Activated CD4-positive, alpha-beta T cell treated with anti-CD3 and anti-CD28 coated beads, Interleukin-2, Interleukin-6, amounts not matched to agents 100 ng/mL and 50 ng/mL, durations not matched to agents 16 hours and 8 hours (primary cell): ENCODE measurements at places on chromosomes 13 and 19.

GRCh38 chr19:43594710-43595604 is 977 bp downstream of the IRGQ start:
- DNase-seq, result peak; percentile 78

GRCh38 chr13:22793598-22794134 is 387.1 kb upstream of the SGCG start:
- no peak for DNase-seq

- DNase-seq, result no peak
These were observed 109.0 kb upstream of the SOX1 start for GRCh38 chr13:111957913-111958450.

DNA sequence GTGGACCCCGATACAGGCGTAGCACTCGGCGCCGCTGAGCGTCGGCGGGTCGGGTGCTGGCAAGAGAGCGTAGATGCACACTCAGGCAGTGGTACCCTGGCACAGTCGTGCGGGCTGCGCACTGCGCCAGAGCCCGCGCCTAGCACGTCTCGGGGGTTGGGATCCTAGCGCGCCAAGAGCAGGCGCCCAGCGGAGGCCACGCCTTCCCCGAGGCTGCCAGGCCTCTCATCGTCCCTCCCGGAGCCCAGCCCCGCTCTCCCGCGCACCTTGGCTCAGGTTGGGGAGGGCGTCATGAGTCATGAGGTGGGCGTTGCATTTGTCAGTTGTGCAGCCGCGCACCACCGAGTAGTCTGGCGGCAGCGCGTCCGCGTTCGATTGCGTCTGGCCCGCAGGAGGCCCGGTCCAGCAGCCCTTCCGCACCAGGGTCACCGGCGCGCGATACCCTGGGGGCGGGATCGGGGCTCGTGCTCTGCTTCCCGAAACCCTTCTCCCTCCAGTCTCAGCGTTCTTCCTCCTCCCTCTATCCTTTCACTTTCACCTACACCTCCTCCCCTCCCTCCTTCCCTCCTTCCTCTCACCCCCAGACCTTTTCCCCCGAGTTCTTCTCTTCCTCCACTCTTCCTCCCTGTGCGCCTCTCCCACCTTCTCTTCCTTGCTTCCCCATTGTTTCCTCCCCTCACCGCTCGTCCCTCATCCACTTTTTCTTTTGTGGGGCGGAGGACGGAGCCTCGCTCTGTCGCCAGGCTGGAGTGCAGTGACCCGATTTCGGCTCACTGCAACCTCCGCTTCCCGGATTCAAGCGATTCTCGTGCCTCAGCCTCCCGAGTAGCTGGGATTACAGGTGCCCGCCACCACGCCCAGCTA is 3.5 kb downstream of the LYPD5 start:
- DNase-seq, result peak; percentile 40

DNA sequence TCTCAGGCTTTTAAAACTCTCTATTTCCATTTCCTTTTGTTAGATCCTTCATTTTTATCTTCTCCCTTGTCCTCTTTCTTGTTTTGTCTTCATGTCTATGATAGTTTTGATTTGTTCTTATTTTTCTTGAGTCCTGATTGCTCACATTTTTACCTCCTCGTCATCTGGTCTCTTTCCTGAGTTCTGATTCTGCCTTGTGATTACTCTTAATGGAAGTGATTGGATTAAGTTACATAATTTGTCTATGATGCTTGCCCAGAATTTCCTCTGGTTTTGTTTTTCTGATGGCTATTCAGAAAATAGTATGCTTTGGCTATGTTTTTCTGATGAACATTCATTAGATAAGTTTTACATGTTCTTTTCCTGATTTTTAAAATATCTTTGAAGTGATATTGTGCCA is 102.6 kb downstream of the DNAJC3 start:
- no peak for DNase-seq

- DNase-seq, result no peak
These were observed 7.5 kb upstream of the RBM26 start for GRCh38 chr13:79413521-79413920.

- no peak for DNase-seq
These were observed 61.8 kb downstream of the OLFM4 start for GRCh38 chr13:53090461-53090860.

DNA sequence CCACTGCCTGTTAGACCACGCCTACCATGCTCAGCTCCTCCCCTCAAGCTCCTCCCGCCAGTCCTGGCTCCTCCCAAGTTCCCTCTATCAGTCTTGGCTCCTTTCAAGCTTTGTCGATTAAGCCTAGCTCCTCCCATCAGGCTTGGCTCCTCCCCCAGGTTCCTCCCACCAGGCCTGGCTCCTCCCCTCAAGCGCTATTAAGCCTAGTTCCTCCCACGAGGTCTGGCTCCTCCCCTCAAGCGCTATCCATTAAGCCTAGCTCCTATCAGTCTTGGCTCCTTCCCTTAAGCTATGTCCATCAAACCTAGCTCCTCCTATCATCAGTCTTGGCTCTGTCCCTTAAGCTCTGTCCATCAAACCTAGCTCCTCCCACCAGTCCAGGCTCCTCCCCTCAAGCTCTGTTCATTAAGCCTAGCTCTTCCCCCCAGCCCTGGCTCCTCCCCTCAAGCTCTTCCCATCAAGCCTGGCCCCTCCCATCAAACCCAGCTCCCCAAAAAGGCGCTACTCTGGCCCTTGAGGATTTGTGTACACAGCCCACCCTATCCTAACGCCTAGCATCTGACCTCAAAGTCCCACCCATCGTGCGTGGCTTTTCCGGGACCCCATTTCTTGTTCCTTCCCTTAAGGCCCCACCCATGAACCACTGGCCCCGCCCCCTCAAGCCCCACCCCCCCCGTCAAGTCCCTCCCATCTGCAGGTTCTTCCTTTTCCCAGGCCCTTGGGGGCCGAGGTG is 10.0 kb downstream of the CAMSAP3 start:
- DNase-seq, result peak; percentile 51
